ENCODE measurements at places on chromosomes 5 and 9.

DNA sequence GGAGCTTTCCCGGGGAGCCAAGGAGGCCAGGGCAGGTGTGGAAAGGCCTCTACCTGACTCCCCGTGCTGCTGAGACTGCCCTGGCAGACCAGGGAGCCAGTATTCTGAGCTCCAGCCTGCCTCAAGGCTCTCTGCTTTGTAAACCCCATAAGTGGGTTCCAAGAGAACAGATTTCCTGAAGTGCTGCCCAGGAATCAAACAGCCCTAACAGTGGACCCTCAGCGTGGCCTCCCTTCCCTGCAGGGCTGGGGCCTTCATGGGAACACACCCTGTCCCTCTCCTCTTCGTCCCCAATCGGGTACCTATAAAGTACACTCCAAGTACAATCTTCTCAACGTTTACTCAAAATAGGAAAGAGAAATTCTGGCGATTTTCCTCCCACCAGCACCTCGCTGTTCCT, 252.5 kb downstream of the FSTL4 start:
- no peak for DNase-seq

DNA sequence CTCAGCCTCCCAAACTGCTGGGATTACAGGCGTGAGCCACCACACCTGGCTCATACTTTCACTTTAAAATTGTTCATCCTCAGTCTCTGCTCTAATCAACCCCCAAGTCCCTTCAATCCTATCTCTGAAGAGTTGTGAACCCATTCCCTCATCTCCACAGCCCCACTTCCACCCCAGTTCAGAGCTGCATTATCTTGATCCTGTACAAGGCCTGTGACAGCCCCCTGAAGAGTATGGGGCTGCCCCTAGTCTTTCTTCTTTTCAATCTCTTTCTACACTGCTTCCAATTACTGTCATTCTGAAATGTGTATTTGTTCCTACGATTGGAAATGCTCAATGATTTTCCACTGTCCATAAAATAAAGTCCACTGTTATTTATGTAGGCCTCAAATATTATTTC, 588.3 kb downstream of the RAB3C start:
- DNase-seq: no peak

DNA sequence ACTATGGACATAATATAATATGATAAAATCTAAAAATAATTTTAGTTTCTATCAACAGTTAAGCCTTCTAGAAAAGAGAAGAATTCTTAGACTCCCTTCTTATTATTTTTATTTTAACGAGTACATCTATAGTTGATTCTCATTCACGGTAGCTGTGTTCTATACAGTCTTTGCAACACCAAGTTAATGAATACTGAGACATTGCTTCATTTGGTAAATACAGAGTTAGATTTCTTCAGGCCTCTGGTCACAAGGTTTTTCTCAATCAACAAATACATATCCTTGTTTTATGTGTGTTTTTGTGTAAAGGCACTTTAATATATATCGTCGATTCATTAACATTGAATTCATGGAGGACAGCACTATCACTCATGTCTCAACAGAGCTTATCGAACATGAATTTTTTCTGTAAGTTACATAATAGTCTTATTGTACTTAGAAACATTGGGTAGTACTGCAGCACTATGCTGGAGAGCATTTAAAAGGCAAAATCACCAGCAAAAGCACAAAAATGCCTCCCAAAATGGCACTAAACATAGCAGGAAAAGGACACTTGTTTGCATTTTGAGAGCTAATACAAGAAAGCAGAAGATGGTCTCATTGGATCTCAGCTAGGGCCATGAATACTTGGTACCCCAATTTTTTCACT, 239.0 kb downstream of the FGF10 start:
- DNase-seq: no peak

GRCh38 chr9:108586471-108587139, 269.2 kb downstream of the ACTL7B start:
- no peak for DNase-seq

- DNase-seq: no peak
Measured at GRCh38 chr9:105295201-105295550, 50.7 kb downstream of the SLC44A1 start.

DNA sequence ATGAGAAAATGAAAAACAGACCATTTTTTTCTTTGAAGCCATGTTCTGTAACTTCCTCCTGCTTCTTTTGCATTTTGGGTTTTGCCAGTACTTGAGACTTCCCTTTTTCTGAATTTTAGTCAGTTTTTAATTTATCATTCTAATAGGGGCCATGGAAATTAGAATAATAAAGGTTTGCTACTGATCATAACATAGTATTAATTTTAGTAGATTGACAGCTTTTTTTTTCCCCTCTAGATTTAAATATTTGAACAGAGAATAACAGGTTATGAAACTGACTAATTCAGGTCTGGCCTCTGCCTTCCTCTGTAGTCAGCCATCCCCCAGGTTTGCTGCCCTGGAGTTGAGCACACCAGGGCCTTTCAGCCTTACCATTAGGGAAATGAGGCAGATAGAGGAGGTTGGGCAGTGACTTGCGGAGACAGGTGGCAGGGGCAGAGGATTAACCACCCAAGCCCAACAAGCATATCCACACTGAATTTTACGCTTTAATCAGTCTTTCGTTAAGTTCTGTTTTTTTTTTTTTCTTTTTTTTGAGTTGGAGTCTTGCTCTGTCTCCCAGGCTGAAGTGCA, 80.1 kb upstream of the TNFAIP8 start:
- no peak for DNase-seq

- no peak for DNase-seq
Measured at GRCh38 chr5:12669326-12669725, 765.1 kb upstream of the CTNND2 start.

GRCh38 chr5:138898742-138899141, 23.6 kb upstream of the LRRTM2 start:
- no peak for DNase-seq

DNA sequence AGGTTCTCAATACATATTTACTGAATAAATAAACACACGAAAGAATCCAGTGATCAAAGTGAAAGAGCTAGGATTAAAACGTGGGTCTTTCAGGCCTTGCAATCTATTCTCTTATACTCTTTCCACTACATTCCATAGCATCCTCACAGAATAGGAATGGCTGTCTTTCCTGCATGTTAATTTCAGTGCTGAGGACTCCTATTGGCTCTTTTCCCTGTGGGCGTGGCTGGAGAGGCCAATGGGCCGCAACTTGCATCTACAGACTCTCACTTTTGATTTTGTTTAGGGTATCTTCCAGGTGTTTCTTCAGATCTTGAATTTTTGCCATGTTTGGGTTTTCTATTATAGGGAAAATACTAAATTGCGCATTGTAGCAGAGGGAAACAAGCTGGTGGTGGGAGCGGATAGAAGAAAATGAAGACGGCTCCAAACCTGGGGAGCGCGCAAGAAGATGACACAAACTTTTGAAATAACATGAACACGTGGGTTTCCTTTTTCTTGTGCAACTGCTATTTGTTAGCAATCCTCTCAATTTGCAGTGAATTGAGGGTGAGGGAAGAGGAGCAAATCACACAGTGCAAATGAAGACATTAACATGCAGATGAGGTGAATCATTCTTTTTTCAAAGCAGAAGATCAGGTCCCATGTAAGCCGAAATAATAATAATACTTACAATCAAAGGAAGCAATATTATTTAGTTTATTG, 93.9 kb downstream of the GCNT1 start:
- no peak for DNase-seq

- DNase-seq: no peak
Measured at GRCh38 chr9:78406933-78407332, 110.0 kb downstream of the PSAT1 start.
